LoVo (cell line): ENCODE measurements at places on chromosomes 12 and 14.

DNA sequence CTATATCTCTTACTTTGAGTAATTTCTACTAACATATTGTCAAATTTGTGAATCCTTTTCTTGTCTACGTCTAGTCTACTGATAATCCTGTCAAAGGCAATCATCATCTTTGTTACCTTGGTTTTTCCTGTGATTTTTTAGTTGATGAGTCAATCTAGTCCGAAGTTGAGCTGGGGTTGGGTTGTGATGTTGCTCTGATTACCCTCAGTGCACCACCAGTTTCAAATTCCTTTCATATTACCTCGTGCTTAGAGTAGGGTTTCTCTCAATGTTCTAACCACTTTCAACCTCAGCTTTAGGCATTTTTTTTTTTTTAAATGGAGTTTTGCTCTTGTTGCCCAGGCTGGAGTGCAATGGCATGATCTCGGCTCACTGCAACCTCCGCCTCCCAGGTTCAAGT lies 186.8 kb downstream of the BTG1 start:
- DNase-seq: peak; percentile 14

- no peak for DNase-seq
These were observed 2.0 kb upstream of the IRAK3 start for GRCh38 chr12:66187036-66187435.

DNA sequence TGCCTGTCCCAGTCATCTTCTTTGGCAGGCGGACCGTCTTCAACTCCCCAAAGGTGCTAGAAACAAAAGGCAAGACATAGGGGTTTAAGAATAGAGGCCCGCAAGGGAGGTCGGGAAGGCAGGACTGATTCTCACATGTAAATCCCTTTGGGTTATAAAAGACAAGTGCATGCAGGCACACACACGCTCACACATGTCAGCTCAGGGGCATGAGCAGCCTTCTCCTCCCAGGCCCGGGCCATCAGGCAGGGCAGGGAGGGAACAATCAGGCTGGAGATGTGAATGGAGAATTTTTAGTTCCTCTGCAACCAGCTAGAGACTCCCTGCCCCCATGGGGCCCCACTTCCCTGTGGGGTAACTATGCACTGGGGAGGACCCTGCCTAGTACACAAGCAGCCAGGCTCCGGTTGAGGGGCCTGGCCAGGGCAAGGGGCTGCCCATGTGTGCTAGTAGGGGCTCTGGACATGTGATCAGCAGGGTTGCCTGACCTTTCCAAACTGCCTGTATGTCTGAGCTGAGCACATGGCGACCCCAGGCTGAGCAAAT lies 107.2 kb downstream of the RBM19 start:
- no peak for DNase-seq

- DNase-seq: peak; percentile 44
These were observed 727 bp downstream of the LDHB start for GRCh38 chr12:21656905-21657325.

- no peak for DNase-seq
These were observed 69.6 kb downstream of the GSC start for GRCh38 chr14:94700336-94700735.

DNA sequence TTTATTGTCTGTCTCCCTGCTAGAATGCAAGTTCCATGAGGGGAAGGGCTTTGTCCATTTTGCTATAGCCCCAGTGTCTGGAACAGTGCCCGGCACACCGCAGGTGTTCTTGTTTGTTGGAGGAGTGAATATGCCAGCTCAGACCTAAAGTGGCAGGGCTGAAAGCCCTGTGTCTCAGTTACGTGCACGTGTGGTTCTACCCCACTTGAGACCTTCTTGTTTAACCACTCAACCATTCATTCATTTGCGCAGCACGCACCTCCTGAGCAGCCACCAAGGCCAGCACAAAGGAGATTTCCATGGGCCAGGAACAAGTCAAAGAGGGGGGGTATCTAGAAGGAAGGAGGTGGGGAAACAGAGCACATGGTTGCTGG lies 338.0 kb upstream of the FKBP4 start:
- DNase-seq: no peak

DNA sequence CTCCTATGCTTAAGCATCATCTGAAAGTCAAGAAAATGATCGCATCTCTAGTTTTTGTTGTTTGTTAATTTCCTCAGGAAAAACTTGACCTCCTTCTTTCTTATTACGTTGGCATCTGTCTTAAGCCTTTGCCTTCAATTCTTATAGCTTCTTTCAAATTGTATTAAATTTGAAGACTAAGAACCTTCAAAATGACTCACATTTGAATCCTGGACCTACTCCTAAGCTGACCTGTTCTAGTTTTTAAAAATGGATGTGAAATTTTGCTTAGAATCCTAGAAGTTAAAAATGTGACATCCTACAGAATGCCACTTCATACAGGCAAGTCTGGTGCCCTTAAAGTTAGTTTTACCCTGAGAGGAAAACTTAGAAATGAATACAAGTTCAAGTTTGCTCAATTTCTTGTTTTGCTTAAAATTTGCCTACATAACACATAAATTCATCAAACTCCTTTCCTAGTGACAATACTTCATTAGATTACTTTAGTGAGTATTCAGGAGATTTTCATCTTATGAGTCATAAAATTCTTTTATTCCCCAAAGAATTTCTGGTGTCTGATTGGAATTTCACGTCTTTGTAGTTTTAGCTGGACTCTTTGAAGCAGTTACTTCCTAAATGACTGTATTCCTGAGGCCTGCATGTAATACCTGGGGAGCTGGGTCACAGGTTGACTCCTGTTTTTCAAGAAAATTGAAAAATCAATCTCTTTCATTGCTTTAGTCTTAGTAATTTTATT lies 152.3 kb downstream of the MSRB3 start:
- DNase-seq: peak; percentile 58

DNA sequence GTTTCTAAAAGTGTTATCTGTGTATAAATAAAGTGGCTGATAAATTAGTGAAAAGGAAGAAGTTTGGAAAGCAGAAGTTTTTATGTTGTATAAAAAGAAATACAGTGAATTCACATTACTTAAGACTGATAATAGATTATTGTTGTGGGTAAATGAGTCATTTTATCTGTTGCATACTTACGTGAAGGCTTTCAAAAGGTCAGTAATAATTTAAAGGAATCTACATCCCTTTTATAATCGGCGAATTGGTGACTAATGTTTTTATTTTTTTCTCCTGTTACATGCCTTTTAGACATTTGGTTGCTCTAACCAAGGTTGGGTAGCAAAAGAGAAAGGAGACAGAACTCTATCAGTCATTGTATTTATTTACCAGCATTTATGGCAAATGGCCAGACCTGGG lies 155.9 kb downstream of the SLC41A2 start:
- DNase-seq: no peak

- peak; percentile 34 for DNase-seq
These were observed 521 bp upstream of the PCED1B start for GRCh38 chr12:47078733-47079467.

DNA sequence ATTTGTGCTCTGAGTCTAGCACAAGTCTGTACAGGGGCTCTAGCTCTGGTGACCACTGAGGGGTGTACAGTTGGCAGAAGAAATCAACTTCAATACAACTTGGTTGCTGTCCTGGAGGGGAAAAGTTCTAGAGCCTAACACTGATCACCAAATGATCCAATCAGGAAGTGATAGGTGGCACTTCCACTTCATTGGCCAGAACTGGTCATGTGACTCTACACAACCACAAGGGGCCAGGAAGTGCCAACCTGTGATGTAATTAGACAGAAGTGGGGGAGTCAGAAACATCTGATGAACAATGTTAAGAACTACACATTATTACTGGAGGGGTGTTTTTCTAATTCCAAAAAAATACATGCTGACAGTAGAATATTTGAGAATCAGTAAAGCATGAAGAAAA lies 401.6 kb downstream of the VRK1 start:
- DNase-seq: no peak
